Tibial nerve (tissue), 4 donors: ENCODE measurements at places on chromosomes 3 and 15. TPM values are rescaled to one million over a fixed set of nuclear protein-coding genes. Genes with fewer than 3 reads are reported as not detected.

DNA sequence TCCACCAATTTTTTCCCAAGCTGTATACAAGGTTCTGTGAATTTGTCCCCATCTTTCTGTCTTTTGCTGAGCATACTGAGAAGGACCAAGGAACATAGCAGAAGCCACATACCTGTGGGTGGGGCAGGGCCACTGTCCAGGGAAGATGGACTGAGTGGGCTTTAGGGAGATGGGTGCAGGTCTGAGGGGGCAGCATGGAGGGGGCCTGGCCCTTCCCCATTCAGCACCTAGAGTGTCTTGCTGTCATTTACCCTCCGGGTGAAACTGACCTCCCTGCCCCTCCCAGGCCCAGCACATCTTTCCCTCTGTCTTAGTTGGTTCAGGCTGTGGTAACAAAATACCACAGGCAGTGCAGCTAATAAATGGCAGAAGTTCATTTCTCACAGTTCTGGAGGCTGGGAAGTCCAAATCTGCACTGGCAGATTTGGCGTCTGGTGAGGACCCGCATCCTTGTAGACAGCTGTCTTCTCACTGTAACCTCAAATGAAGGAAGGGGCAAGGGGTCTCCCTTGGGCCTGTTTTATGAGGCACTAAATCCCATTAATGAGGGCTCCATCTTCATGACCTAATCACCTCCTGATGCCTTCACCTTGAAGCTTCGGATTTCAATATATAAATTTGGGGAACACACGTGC is 180.0 kb upstream of the SMAD3 start:
- no peak for DNase-seq
- peaks cover 10% of the 10 kb centered on the region for H3K4me1 ChIP-seq
- no peaks in the 10 kb centered on the region for H3K36me3 ChIP-seq
- no peak overlapping the region for H3K4me3 ChIP-seq

DNA sequence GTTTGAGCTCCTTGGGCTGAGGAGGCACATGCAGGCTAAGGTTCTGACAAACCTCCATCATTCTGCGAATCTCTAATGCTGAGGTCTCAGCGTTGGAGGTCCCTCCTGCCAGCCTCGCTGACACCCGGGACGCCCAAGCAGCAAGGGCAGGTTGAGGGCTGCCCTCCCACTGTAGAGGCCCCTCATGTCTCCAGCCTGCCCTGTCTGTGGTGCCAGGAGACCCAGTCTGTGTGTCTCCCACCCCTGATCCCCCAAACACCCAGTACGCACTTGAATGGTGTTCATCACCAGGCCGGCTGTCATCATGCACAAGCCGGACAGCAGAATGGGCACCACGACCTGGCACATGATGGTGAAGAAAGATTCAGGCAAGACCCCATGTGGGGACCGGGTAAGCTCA is 27.8 kb downstream of the SLC41A3 start:
- peaks cover 11% of the 10 kb centered on the region for H3K36me3 ChIP-seq
- H3K4me3 ChIP-seq: no peak overlapping the region
- H3K27me3 ChIP-seq: no peaks in the 10 kb centered on the region
- no peak for DNase-seq
- H3K27ac ChIP-seq: no peak overlapping the region
- no peaks in the 10 kb centered on the region for H3K4me1 ChIP-seq

DNA sequence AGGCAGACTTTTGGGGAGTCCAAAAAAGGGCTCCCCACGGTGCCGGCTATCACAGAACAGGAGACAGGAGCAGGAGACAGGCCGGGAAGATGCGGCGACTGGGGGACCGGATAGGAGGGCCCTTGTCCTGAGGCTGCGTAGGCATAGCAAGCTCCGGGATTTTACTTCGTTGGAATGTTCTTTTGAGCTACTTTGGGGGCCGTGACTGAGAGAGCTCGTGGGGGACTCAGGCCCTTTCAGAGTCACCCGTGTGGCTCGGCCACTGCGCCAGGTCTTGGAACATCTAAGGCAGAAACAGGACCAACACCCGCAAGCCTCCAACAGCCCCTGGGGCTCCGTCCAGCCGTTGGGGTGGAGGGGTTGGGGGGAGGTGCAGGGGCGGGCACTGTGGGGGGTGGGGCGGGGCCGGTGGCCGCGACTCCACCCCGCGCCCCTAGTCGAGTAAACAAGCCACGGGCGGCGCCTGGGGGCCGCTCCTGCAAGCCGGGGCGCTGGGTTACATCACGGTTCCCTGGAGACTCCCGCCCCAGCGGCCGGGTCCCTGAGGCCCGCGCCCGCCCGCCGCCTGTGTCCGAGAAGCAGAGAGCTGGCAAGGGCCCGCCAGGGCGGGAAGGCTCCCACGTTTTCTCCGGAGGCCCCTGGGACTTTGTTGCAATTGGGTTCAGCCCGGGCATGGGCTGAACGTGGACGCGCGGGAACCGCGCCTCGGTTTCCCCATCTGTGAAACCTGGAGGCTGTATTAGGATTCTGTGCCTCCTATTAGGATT is 23.3 kb upstream of the C15orf39 start:
- DNase-seq: no peak
- no peaks in the 10 kb centered on the region for H3K4me1 ChIP-seq
- peak overlapping the region; percentile 94 for H3K27ac ChIP-seq

- DNase-seq: no peak
- no peaks in the 10 kb centered on the region for H3K27me3 ChIP-seq
- H3K4me3 ChIP-seq: no peak overlapping the region
- no peaks in the 10 kb centered on the region for H3K36me3 ChIP-seq
Observed at GRCh38 chr15:68047826-68048225, 6.3 kb upstream of the PIAS1 start.

ATP13A5 gene
- under 0.01 TPM for total RNA-seq
